ENCODE measurements at places on chromosomes 2 and 18.

DNA sequence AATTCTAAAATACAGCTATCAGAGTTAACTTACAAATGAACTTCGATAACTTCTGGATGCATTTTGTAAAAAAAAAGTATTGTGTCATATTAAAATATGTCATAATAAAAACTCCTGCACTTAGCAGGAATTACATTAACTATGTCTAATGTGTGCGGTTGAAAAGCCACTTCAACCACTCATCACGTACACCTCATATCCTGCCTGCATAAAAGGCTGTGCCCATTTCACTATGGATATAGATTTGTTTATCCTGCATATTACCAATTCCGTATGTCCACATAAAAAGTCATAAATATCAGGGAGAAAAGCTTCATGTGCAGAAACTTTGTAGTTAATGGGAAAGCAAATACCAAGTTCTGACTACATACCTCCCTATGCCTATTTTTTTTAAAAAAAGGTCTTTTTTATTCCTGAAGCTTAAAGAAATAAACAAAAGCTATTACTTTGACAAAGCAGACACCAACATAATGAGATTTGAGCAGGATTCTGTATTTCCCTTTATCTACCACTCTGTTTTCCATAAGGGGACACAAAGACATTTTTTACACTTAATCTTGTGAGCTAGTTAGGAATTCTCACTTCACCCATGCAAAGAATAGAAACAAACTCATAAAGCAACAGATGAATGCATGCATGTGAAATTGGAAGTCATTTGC, 96.1 kb downstream of the PPP1R1C start:
- DNase-seq, result no peak

DNA sequence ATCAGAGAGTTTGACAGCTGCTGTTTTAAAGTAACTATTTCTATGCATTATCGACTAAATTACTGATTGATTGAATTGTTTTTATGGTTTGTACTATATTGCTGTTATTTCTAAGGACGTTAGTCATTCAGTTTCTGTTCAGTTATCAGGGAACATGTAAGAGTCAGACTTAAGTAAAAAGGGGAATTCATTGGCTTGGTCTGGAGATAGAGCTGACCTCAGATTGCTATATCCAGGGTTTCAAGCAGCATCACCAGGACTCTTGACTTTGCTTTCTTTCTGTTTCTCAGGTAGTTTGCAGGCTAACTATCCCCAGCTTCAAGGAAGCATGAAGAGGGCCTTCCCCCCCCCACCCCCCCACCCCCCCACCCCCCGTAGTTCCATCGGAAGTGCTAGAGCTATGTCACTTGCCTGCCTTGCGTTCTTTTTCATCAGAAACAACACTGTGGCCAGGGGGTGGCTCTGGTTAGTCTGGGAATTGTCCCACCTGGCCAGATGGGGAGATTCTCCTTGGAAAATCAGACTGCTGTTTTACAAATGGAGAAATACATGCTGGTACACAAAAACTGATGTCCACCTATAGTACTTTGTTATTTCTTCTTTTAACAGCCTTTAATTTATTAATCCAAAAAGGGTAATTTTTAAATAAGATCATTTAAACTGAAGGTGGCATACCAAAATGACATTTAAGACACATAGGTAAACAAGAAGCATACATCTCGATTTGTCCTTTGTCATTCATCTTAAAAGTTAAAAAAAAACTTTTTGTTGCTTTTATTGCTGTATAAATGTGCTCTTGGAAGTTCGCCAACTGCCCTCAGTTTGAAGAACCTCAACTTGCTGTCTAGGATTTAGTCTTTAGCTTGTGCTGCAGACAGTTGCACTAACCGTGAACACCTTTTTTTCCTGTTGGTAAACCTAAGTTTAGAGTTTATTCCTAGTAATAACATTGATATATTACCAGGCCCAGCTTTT, 9.4 kb downstream of the SMAD4 start:
- no peak for DNase-seq

GRCh38 chr18:11994703-11995444, 13.6 kb downstream of the IMPA2 start:
- DNase-seq, result peak; percentile 57

GRCh38 chr2:180061085-180061484, 54.0 kb upstream of the CWC22 start:
- DNase-seq, result peak; percentile 18

DNA sequence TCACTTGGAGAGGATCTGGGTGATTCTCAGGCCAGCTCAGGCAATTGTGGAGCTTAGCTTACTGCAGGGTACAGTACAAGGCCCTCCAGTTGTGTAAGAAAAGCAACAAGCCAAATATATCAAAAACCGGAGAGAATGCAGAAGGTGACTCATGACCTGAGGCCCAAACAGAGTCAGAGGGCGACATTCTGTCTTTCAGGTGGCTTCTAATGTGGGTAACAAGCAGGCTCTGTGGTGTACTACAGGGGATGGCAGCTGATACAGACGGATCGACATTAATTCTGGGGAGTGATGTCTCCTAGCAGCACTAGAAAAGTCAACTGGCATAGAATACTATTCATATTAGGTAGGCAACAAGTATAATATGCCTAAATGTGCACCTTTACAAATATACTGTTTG, 219.5 kb upstream of the SOX11 start:
- no peak for DNase-seq

DNA sequence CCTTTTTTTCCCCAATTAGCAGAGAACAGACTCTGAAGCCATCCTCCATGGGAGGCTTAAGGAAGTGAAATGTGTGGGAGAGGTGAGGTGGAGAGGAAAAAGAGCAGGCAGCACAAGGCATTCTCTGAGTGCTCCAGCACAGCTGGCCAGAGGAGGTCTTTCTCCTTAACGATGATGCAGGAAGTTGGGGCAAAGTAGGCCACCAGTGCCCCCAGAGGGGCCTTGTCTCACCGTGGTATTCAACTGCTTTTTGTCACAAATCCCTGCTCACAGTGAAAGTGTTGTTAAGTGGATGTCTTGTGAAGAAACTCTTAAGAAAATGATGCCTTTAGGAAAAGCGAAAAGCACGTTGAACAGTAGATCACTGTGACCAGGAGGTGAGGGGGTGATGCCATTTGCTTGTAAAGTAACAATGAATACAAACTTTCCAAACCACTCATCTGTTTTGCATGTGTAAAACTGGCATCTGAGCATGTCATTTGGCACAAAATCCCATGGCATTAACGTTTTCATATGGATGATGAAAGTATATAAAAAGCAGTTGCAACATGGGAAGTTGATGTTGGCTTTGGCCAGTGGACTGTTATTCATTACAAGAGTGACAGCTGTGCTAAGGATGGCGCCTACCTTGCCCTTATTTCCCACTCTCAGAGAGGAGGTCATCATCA, 49.2 kb upstream of the CDC42EP3 start:
- no peak for DNase-seq

DNA sequence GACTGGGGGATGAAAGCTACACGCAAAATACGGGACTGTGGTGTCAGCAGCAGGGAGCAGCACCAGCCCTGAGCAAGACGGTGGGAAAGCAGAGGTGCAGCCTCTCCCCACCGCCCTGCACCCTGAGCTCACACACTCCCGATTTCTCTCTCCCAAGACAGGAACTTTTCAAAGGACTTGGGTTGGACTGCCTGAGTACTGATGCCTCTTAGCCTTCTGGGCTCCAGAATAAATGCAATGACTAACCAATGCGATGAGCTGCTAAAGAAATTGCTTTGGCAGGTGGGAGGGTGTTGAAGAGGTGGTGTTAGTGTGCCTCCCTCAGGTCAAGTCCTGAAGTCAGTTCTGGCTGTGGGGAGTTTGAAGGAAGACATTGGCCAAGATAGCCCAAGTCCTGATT, 9.6 kb downstream of the TRIM54 start:
- no peak for DNase-seq

- no peak for DNase-seq
Observed at GRCh38 chr18:62852851-62853250, 137.5 kb downstream of the PHLPP1 start.

GRCh38 chr18:46013484-46014189, 46.5 kb upstream of the EPG5 start:
- no peak for DNase-seq

DNA sequence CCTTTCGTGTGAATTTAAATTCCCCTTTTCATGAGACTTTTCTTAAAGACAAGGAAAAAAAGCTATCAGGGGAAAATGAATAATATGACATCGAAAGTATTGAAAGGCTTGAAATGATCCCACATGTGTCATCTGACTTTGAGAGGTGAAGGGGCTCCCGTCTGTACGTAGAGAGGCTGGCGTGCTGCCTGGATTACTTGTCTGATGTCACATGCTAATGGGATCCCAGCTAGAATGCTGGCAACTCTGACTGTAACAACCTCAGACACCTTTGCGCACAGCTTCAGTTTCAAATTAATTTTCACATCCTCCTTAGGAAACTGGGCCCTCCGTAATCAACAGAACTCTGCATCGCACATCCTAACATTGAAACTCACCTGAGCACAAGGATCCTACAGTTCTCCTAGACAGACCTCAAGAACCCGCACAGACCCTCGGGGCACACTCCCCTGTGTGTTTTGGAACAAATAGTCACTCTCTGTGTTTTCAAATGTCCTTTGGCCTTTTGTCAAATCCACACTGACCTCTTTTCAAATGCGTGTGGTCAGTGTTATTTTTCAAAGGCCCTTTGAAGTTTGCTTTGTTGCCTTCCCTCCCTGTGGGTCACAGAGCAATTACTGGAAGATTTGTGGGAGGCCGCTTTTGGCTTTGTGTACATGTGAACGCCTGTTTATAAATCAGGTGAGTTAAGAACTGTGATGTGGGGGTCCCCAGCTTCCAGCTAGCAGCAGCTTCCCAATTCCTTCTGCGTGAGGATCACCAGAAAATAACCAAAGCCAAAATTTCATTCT, 65.9 kb downstream of the IL1R2 start:
- DNase-seq, result no peak

GRCh38 chr2:133444465-133444864, 123.8 kb downstream of the NCKAP5 start:
- peak; percentile 42 for DNase-seq

DNA sequence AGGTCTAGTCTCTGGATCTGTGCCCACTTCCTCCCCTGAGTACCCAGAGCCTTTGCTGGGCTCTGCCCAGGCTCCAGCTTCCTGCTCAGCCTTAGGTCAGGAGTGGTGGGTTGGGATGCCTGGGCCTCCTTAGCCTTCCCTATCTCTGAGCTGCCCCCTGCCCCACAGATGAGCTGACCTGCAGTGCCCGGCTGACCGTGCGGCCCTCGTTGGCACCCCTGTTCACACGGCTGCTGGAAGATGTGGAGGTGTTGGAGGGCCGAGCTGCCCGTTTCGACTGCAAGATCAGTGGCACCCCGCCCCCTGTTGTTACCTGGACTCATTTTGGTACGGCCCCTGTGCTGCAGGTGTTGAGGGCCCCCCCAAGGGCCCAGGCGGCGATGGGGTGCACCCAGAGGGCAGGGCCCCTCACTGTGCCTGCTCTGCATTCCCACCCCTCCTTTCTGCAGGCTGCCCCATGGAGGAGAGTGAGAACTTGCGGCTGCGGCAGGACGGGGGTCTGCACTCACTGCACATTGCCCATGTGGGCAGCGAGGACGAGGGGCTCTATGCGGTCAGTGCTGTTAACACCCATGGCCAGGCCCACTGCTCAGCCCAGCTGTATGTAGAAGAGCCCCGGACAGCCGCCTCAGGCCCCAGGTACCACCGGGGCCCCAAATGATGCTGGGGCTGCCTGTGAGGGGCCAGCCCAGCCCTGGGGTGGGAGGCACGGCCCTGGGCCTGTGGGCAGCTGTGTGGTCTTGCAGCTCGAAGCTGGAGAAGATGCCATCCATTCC, 30.1 kb upstream of the GMPPA start:
- DNase-seq, result no peak

DNA sequence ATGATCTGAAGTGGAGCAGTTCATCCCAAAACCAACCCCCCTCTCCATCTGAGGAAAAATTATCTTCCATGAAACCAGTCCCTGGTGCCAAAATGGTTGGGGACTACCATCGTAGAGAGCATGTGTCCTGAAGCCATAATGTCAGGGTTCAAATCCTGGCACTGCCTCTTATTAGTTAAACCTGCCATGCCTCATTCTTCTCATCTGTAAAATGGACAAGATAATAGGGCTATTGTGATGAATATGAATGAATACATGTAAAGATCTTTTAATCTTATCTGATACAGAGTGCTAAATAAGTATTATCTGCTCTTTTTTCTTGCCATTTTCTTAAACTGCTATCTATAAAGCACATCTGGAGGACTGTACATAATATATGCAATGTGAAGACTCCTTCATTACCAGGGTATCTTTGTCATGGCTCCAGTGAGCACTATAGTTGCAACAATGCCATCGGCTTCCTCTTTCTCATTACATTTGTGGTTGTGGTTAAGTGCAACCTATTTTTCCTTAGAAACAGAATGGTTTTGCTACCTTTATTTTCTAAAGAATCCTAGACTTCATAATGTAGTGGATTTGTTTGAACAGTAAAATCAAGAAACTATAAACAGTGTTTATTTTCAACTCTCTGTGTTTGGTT, 27.0 kb downstream of the MFSD6 start:
- DNase-seq, result no peak

GRCh38 chr2:86512034-86512433, 51.2 kb downstream of the CHMP3 start:
- no peak for DNase-seq

GRCh38 chr2:85957256-85957655, 68.5 kb upstream of the ST3GAL5 start:
- DNase-seq, result no peak

DNA sequence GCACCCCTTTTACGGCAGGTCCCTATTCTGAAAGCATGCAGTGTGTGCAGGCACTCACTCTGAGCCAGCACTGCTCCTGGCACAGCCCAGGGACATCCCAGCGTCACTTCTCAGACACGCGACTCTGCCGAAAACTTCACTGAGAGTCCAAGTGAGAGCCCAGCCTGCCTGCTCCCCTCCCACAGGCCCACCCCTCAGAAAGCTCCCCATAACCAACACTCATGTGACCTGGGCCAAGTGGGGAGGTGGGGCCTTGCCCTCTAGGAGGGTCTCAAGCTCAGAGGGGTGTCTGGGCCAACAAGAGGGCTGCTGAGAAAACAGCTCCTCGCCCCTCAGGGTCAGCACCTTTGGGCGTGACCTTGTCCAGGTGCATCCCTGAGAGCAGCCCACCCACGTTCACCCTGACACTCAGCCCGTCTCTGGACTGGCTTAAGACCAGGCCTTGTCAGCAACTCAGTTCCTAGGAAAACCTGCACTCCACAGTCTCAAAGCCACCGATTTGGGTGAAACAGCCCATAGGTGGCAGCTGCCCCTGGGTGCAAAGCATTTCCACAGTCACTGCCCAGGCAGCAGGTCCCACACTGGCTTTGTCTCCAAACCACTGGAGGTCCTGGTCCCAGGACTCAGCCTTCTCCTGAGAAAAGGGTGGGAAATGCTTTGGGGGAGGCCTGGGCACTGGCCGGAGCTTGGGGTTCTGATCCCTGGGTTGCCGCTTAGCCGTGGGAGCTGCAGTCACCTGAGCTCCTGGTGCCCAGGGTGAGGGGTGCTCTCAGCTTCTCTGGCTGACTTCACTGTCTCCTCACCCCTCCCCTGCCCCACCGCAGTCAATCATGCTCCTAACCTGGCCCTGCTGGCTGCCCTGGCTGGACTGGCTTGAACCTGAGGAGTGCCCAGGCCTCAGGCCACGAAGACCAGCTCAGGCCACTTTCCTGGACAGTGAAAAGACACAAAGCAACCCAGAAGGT, 209.6 kb downstream of the HDAC4 start:
- DNase-seq, result no peak

GRCh38 chr2:8633735-8634313, 48.0 kb upstream of the ID2 start:
- DNase-seq, result peak; percentile 93
